Activated naive CD4-positive, alpha-beta T cell (primary cell): ENCODE measurements at places on chromosomes 6 and 20.

- DNase-seq = no peak
Observed at GRCh38 chr6:22300273-22300998, 3.6 kb upstream of the PRL start.

DNA sequence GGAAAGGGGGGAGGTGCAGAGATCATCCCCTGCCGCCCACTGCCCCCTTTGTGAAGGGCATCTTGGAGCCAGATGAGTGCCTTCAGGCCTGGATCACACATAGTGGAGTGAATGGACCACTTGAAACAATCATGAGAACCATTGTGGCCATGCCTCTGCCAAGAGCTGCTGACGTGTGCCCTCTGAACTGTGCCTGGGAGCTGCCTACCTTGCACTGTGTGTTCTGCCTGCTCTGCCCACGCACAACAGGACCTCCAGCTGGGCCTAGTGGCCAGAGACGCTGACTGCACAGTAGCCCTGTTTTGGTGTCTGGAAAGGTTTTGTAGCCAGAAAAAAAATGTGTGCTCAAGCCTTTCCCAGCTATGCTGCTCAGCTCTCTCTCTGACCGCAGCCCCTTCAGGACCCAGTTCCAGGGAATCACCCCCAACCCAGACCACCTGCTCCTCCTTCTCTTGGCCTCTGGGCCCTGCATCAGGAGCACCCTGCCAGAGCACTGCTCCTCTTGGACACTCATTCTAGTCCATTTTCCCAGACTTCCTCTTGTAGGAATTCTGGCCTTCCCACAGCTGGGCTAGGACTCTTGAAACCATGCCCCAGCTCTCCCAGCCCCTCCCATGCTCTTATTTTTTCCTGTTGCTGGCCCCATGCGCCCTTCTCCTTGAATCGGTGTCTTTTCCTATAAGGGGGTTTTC is 1.6 kb upstream of the ADIG start:
- no peak for DNase-seq

GRCh38 chr6:107555449-107555848 is 65.5 kb downstream of the SOBP start:
- no peak for DNase-seq

DNA sequence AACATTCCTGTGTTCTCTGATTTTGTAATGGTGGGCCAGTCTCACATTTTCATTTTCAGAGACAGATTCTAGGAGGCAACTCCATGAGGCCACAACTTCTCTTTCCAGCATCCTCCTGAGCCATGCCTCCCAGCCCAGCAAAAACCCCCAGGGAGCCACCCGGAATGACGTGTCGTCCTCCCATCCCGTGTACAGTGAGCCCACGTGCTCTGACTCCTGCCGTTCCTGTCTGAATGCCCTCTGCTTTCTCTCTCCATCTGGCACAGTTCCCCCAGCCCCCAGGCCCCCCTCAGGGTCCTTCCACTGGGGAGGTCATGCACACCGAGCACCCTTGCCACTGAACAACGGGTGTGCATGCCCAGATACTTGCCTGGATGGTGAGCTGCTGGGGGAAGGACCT is 38.0 kb downstream of the C20orf203 start:
- DNase-seq = no peak

GRCh38 chr6:56246541-56246880 is 869 bp downstream of the COL21A1 start:
- DNase-seq = no peak

DNA sequence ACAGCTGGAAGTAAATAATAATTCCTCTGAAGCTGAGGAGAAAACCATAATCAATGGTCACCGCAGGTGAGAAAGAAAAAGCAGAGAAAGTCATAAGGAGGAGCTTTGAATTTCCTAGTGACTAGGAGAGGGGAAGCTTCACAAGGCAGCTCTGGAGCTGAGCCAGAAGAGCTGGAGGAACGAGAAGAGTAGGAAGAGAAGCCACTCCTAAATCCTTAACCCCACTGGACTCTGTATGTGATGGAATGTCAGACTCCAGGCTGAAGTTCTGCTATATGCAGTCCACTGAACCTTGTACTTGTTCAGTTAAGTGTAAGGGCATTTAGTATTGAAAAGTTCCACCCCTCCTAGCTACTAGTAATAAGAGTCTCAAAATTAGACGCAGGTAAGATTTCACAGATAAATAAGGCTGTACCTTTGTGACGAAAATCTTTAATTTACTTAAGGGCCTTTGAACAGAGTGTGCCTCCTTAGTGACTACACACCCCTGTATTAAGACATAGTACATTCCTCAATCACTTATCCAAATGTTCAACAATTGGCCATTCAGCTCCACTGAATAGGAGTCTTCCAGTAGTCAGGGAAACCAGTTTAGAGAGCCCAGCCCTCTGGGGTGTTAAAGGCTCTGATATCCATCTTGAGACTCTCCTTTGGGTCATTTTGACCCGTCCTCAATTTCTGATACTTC is 71.4 kb upstream of the UFL1 start:
- no peak for DNase-seq

GRCh38 chr20:36950414-36951197 is 902 bp downstream of the SAMHD1 start:
- peak; percentile 40 for DNase-seq
